Activated CD4-positive, alpha-beta T cell treated with anti-CD3 and anti-CD28 coated beads for 24 hours (primary cell): ENCODE measurements at places on chromosomes 12 and 14.
A peak's percentile ranks its signal among the peaks of the same experiment; 100 is the strongest.

DNA sequence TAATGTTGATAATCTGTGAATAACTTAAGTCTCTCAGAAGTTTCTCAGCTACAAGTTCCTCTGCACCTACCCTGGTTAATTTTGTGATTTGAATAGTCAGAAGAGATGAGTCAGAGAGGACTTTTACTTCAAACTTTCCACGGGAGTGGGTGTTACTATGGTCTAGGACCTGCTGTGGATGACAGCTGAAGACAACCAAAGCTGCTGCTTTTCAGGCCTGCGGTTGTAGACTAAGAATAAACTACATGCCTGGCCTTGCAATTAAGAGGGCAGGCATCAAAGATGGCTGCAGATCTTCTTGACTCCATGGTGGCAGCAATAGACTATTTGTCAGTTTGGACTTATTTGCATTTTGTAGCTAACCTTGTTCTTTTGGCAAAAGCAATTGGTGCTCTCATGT lies 227.1 kb upstream of the KRR1 start:
- peak; percentile 3 for DNase-seq

DNA sequence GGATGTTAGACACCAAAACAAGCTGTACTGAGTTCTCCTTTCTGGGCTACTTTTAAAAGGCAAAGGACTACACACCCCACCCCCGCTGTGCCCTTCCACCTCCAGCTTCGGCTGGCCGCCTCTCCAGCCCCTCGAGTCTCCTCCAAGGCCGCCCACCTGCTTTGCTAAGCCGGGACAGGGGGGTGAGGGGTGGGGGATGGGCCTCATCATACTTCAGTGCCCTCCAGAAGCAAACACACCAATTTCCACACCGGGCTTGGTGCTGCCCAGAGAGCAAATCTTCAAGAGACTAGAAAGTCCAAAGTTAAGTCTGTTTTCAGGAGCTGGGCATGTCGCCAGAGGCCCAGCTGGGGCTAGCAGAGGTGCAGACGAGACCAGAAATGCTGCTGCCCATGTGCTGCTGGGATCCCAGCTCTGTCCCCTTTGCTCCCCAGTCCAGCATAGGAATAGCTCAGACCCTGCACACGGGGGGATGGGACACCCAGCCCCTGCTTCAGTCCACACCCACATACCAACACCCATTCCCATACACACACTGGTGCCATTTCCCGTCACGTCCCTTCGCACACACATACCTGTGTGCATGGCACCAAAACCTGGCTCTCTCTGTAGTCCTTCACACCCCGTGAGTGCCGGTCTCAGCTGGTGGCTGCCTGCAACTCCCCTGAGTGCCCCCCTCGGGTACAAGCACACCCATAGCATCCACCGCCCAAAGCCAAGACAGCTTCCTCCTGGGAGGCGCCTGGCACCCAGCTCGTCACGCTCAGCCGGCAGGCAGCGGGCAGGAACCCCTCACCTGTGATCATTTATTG lies 1.0 kb downstream of the SLC6A12 start:
- no peak for DNase-seq

DNA sequence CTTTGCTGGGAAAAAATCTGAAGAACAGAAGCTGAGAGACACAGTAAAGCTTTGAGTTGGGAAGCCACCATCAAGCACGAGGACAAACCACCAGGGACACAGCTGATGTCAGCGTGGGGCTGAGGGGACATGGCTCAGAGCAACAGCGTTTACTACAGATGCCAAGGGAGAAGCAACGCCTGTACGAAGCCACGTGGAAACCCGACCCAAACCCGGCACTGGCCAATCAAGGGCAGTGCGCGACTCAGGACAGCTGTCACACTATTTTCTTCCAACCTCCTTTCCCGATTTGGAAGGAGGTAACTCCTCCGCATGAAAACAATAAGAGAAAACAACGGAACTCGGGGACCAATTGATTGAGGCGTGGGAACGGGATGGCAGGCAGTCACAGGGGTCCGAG lies 20.2 kb upstream of the CHGA start:
- no peak for DNase-seq

GRCh38 chr12:120292411-120292660 lies 633 bp upstream of the RNU4-2 start:
- DNase-seq: no peak

GRCh38 chr12:103462675-103463074 lies 33.1 kb downstream of the C12orf42 start:
- DNase-seq: no peak
